Myocyte (in vitro differentiated cells): ENCODE measurements at places on chromosomes 11 and 22. TPM values are rescaled to one million over a fixed set of nuclear protein-coding genes. Genes with fewer than 3 reads are reported as not detected.

DNA sequence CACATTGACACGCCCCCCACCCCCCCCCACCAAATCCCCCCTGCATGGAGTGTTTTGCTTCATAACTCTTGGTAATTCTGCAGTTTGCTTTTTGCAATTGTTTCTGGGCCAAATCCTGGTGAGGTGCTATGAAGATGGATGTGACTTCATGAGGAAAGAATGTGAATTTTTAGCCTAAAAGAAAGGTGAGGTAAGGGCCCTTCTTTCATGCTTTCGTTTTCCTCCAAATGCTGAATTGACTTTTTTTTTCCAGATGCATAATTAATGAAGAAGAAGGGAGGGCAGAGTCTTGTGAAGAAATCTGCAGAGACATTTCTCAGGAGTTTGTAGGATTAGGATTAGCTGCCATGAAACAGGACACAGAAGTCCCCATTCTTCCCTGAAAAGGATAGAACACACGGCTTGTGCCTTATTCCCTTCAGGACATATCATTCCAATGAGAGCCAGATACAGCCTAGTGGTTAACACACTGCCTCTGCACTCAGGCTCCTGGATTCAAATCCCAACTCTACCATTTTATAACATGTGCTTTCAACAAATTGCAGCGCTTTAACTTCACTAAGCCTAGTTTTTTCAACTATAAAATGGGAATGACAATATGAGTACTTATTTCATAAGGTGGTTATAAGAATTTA, 19.6 kb upstream of the TBCEL start:
- DNase-seq, result no peak

DNA sequence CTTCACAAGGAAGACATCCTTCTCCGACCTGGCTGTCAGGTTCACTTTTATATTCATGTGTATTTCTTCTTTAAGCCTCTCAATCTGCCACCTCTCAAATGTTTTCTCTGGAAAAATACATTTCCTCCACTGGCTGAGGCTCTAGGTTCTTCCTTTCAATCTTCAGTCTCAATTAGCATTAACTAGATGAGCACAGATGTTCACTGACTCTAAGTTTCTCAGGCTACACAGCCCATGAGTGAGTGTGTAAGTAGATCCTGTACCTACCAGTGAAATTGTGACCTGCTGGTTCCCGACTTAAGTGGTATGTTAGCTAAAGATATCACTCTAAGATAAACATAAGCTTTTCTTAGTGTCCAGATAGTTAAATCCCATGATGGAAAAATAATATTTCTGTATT, 206.9 kb downstream of the ADAMTS15 start:
- no peak for DNase-seq

DNA sequence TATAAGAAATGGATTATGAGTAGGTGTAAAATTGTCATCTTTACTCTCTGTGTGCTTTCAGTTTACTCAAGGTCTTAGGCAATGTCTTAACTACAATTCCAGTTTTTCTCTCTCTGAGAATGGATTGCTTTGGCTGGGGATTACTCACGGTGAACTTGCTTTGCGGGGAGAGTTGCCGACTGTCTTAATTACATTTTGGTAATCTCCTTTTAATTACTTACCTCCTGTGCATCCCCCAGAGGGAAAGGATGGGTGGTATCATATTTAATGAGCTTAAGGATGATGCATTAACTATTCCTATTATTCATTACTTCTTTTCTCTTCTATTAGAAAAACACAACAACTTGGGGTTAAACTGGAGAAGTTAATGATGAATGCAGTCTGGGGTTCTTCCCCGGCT, 159.4 kb downstream of the MPPED1 start:
- DNase-seq, result no peak

GRCh38 chr11:112652786-112653390, 308.3 kb upstream of the NCAM1 start:
- peak; percentile 74 for DNase-seq

- DNase-seq, result no peak
Measured at GRCh38 chr11:64139049-64139448, 26.9 kb downstream of the MACROD1 start.

GRCh38 chr22:28282405-28283067, 363.5 kb upstream of the PITPNB start:
- no peak for DNase-seq

DNA sequence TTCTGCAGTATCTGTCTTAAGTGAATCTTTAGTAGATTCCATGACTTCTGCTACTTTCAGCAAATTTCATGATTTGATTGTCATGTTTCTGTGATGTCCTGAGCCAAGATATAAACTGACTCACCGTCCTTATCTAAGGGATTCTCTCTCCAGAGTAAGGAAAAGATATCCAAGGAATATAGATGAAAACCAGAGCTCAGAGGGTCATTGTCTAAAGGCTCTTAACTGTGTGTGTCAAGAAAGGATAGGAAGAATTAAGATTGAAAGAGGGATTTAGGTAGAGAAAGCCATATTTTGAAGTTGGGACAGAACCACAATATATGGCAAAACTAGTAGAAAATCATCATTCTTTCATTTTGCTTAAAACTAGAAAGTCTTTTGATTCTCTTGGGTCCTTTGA, 50.7 kb downstream of the PPME1 start:
- no peak for DNase-seq

GRCh38 chr11:7555052-7555699, 41.4 kb downstream of the PPFIBP2 start:
- DNase-seq, result peak; percentile 37

DNA sequence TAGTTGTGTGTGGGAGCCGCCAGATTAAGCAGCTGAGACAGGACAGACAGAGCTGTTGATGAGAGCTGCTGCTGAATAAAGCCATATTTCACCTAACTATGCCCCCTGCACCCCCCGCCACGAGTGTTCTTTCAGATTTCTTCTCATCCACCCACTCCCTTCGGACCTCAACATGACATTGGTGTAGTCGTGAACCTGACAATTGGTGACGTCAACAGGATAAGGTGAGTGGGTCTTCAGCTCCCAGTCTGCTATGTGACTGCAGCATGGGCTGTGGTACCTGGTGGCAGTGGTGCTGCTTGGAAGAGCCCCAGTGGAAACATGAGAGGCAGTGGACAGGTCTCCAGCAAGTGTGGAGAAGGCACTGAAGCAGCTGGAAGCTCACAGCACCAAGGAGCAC, 28.3 kb upstream of the KCNA4 start:
- DNase-seq, result no peak

GRCh38 chr22:41660416-41660815, 28.3 kb downstream of the SNU13 start:
- DNase-seq, result no peak

GRCh38 chr11:86192519-86193257, 51.9 kb upstream of the EED start:
- no peak for DNase-seq

DNA sequence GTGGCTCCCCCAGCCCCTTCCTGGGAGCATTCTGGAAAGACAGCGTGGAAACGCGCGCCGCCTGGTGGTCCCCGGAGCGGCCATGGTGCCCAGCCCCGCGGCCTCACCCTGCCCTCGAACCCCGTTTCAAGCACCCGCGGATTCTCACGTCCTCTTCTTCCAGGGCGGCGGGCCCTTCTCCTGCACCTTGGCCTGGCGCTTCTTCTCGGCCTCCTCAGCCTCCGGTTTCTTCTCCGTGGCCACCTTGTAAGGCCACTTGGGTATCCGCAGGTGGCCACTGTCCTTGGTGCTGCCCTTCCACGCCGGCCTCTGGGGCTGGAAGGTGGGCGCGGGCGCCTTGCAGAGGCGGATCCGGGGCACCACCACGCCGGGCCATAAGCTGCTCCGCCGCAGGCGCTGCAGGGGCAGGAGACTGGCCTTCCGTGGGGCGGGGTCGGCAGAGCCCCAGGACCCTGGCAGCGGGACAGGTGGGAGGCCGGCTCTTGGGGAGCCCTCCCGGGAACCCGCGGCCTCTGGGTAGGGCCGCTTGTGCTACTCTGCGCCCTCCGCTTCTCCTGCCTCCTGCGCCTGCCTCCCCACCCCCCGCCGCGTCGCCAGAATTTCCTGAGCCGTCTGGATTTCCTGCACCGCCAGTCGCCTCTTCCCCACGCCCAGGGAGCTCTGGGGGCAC, 83.4 kb downstream of the TRIM51G start:
- DNase-seq, result no peak

GRCh38 chr11:1219446-1219833, 3.4 kb upstream of the MUC5B start:
- no peak for DNase-seq

GRCh38 chr22:50117168-50117762, 27.5 kb downstream of the MOV10L1 start:
- no peak for DNase-seq

DNA sequence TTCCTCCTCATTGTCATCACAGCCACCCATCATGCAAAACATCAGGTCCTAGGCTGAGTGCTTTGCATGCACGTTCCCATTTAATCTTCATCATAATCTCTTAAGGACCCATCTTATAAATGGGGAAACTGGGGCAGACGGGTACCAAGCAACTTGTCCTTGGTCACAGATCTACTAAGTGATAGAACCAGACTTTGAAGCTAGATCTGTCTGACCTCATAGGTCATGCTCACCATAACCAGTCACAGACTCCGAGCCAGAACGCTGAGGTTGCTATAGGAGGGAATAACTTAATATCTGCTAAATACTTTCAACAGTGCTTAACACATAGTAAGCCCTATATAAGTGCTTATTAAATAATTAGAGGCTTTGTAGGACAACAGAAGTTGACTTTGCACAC, 37.7 kb downstream of the POU2AF3 start:
- DNase-seq, result no peak

DNA sequence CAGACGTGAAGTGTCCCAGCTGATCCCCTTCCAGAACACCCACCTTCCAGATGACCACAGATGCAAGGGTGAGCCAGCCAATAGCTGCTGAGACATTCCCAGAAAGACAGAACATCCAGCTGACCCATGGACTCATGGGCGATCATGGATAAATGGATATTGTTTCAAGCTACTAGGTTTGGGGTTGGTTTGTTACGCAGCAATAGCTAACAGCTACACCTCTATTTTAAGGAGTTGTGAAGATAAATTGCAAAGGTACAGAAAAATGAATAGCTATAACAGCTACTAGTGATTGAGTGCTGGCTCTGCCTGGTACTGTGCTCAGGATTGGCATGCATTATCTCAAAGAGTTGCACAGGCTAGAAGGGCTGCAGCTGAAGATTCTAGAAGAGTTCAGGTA, 122.5 kb downstream of the MIAT start:
- no peak for DNase-seq

DNA sequence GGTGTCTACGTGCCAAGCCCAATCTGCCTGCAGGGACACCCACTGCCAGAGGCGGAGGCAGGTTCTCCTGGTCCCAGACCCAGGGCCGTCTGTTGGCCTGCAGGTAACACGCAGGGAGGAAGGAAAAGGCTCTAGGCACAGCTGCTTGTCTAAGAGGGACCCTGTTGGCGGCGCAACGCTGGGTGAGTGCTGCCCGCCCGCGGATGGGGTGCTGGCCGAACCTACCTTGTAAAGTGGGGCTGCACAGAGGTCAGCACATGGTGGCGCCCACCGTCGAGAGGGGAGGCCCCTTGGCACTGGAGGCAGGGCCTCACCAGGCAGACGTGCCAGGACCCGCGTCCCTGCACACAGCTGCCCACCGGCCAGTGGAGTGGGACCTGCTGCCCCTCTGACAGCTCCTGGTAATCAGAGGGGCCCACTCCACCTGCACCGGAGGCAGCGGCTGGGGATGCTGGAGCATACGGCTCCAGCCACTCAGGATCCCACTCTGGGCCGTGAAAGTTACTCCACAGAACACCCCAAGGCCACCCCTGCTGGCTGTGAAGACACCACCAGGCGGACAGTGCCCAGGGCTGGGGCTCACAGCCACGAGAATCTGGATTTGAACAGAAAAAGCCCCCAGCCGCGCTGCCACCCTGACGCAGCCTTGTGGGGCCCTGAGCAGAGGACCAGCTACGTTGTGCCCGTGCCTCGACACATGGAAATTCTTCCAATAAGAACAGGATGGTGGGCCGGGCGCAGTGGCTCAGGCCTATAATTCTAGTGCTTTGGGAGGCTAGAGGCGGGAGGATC, 24.0 kb downstream of the TBX1 start:
- DNase-seq, result no peak

MS4A12 gene
- total RNA-seq, result 0.19 TPM in 1 of 2 replicates, not detected in the other

GPR137 gene
- 28.4 and 32.9 TPM in 2 replicates for total RNA-seq

SEZ6L gene
- total RNA-seq, result 0.03 TPM in 1 of 2 replicates, not detected in the other

HMOX1 gene
- 35.8 and 60.0 TPM in 2 replicates for total RNA-seq

MAP6 gene
- total RNA-seq, result 0.05 and 0.21 TPM in 2 replicates

HBG1 gene
- total RNA-seq, result not detected in 2 replicates

RAB1B gene
- total RNA-seq, result 143 and 146 TPM in 2 replicates

MS4A2 gene
- not detected in 2 replicates for total RNA-seq

MPPED2 gene
- 0.16 and 0.51 TPM in 2 replicates for total RNA-seq

APOBEC3B gene
- 0.21 and 0.24 TPM in 2 replicates for total RNA-seq

PKNOX2 gene
- total RNA-seq, result 20.2 and 22.1 TPM in 2 replicates

TENM4 gene
- 0.21 and 0.31 TPM in 2 replicates for total RNA-seq

C11orf91 gene
- total RNA-seq, result not detected in 2 replicates
